Stimulated activated CD4-positive, alpha-beta T cell treated with anti-CD3 and anti-CD28 coated beads, Interleukin-2, amount 100 ng/mL, for 24 hours (primary cell): ENCODE measurements at places on chromosomes 1 and 21.

DNA sequence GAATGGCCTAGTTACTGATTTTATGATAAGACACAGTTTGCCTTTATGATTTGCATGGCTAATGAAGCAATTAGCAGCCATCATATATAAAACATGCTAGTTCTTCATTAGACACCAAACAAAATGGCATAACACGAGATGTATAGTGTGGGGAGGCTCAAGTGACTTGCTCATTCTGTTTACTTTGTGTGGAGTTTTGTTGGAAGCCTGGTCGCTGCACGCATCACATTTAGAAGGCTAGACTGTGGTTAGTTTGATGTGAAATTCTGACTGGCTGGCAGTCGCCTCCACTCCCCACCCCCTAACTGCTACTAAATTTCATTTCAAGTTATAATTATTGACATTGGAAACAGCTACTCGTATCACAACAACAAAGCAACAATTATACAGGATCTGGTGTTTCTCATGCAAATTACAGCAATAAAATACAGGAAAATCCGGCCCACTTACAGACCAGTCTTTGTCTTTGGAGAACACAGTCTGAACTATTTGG is 356.1 kb downstream of the LMO4 start:
- DNase-seq, result no peak

DNA sequence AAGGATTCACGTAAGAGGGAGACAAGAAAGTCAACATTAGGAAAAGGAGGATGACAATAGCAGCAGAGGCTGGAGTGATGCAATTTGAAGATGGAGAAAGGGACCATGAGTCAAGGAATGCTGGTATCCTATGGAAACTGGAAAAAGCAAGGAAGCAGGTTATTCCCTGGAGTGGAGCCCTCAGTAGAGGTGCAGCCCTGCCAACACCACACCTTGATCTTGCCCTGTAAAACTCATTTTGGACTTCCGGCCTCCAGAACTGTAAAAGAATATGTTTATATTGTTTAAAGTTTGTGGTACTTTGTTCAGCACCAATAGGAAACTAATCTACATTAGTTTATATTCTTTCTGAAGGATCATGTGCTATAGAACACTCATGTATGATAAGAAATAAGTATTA is 19.6 kb upstream of the CLDN17 start:
- DNase-seq, result no peak

DNA sequence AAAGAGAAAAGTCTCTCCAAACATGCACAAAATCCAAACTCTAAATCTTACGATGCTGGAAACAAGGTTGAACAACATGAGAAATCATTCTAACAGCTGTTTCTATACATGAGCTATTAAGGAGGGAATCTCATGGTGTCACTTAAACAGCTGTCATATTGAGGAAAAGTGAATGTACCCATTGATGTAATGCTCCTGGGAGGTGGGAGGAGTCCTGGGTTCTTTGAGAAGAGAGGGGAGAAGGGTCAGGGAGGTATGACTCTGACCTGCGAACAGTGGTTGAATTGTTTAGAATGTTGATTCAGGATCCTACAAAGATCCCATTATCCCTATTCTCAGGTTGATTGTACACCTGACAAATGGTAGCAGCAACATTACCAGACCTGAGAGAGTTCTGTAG is 49.3 kb downstream of the ZC3H11B start:
- no peak for DNase-seq

DNA sequence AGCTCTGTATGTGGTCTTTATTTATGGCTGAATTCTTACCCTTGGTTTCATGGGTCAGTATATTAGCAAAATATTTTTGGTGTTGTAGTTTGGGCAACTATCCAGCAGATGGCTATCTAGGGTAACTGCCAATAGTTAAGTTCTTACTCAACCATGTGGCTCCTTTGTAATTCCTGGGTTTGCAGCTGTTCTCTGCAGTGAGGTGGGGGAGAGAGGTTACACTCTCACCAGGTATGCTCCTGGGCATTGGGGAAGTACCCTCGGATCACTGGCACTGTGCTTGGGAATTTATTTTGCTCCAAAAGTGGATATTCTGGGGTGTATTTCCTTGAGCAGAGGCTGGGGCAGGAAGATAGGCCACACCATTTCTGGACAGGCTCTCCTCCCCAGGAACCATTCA is 436.7 kb upstream of the TMPRSS15 start:
- DNase-seq, result no peak

GRCh38 chr1:226134170-226135058 is 52.1 kb downstream of the ACBD3 start:
- DNase-seq, result no peak

- DNase-seq, result no peak
Observed at GRCh38 chr1:147215540-147215916, 9.6 kb downstream of the FMO5 start.

DNA sequence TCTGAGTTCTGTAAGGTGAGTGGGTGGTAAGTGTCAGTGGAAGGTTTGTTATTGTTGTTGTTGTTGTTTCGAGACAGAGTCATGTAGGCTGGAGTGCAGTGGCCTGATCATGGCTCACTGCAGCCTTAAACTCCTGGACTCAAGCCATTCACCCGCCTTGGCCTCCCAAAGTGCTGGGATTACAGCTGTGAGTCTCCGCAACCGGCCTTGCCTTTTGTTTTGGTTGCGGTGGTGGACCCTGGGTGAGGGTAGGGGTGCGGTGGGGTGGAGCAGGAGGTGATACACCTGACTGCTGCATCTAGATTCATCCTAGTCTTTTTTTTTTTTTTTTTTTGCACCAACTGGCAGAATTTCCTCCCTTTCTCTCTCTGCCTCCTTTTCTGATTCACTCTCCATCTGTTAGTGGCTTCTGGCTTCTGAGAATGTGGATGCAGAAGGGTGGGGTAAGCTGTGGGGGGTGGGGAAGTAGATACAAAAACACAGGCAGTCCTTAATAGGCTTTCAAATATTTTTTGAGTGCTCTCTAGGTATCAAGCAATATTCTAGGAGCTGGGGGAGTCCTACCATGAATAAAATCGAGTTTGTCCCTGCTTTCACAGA is 4.6 kb upstream of the GMEB1 start:
- no peak for DNase-seq

GRCh38 chr1:21573971-21574465 is 64.8 kb downstream of the ALPL start:
- peak; percentile 49 for DNase-seq

DNA sequence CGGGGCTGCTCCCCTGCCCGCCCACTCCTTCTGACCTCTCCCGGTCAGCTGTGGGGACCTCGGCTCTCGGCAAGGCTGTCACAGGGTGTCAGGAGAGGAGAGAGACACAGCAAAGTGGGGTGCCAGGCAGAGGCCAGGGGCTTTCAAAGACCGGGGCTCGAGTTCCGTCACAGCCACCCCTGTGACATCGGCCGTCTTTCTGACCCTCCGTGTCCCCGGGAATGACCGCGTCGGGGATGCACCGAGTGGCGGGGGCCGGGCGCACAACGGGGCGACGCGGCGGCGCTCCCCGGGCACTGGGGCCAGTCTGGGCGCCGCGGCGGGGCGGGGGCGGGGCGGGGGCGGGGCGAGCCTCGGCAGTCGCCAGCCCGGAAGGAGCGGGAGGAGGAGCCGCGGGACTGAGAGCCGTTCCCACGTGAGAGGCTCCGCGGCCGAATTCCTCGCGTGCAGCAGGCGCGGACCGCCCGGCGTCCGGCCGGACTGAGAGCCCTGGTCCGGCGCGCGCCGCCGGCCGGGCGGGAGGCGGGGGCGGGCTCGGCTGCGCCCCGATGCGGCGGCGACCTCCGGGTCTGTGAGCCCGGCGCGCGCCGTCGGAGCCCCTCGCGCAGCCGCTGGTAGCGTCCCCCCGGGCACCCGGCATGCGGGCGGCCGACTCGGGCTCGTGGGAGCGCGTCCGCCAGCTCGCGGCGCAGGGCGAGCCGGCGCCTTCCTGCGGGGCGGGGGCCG is 229.7 kb upstream of the TMEM51 start:
- peak; percentile 47 for DNase-seq

DNA sequence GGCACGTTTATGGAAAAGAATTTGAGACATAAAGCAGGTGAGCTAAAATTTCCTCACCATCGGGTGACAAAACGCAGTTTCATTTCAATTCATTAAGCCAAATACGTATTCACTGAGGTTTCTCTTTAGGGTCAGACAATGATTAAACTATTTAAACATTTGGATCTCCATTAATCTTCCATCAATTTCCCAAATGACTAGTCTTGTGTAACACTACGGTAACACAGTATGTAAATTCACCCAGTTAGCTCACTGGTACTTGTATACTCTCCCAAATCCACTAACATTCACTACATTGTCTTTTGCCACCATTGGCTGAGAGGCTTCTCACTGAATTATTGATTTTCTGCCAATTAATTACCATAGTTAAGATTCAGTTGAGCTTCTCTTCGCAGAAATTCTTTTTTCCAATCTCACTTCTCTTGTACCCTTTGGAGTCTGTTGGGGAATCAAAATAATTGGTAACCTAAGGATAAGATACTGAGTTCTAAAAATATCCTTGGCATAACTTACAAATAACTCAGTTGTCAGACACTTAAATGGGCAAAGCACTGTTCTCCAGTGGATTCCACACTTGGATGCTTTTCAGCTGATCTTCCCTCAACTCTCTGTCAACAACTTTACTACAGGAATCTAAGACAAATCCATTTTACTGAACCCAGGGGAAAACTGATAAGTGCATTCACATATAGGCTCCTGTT is 40.7 kb downstream of the SIPA1L2 start:
- no peak for DNase-seq

DNA sequence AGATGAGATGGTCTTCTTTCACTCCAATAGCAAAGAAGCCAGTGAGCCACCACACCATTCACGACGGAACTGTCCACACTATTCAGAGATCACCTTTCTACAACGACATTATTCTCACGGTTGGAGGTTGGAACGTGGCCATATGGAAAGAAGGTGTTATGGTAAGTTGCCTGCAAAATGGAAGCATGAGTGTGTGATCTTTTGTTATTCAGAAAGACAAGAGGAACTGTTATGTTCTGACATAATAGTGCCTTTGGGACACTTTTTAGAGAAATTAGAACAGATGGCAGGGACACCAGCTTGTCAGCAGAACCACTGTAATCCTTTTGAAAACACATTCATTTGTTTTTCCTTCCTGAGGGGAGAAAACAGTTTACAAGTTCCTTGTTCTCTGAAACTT is 75.8 kb upstream of the MCOLN3 start:
- no peak for DNase-seq

GRCh38 chr21:35575280-35575915 is 484.9 kb downstream of the SETD4 start:
- DNase-seq, result no peak

GRCh38 chr1:31937300-31938183 is 626 bp downstream of the PTP4A2 start:
- peak; percentile 81 for DNase-seq

DNA sequence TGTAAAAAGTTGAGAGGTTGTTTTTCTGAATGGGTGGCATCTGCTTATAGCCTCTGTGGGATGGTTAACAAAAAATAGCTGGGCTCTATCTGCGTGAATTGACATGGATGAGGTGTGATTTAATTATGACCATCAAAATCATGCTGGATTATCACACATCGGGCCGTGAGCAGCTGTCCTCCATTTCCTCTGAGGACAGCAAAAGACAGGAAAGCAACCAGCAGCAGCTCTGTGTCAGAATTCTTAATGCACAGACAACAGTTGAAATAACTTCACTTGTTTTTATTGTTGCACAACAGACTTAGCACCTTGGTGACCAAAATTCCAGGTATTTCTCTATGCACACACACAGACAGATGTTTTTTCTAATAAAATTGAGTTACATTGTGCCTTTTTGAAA is 54.5 kb upstream of the LAPTM5 start:
- no peak for DNase-seq

DNA sequence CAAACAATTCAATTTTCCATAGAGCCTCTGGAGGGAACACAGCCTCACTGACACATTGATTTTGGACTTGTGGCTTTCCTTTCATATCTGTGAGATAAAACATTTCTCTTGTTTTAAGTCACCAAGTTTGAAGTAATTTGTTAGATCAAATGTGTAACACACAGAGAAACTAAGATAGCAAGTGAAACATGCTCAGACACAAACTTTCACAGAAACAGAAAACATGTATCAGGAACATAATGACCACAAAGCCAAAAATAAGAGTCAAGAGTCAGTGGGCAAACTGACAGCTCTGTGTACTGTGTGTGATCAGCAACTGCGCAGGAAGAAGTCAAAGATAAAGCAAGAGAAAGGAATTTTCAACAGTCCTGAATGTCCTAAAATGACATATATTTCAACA is 1237.5 kb downstream of the AMY1C start:
- DNase-seq, result no peak

GRCh38 chr21:28216976-28217523 is 775.6 kb downstream of the LTN1 start:
- no peak for DNase-seq

DNA sequence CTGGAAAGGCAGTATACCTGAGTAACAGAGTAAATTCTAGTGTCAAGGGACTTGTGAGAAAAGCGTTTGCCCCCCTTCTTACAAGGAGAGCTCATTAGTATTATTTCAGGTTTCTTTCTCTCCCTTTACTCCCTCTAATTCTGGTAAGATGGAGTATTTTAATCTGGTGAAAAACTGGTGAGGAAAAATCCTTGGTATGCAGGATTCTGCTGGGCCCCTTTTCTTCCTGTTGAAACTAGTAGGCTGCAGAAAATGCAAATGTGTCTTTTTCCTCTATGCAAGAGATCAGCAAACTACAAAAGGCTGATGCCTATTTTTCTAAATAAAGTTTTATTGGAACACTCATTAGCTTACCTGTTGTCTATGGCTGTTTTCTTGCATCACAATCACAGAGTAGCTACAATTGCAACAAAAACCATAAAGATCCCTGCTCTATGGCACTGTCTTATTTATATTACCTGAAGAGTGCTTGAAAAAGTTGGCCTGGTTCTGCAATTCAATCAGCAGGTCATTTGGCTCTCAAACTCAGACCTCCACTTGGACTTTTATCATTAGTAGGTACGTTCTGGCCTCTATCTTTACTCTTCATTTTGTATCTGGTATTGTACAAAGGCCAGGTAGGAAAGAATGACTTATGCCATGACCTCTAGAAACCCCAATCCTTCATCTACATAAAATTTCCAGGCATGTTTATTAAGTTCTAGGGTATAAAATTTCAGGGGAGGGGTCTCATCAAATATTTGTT is 109.6 kb downstream of the AKT3 start:
- DNase-seq, result no peak

- DNase-seq, result no peak
Observed at GRCh38 chr21:42129300-42130266, 58.5 kb downstream of the UMODL1 start.

DNA sequence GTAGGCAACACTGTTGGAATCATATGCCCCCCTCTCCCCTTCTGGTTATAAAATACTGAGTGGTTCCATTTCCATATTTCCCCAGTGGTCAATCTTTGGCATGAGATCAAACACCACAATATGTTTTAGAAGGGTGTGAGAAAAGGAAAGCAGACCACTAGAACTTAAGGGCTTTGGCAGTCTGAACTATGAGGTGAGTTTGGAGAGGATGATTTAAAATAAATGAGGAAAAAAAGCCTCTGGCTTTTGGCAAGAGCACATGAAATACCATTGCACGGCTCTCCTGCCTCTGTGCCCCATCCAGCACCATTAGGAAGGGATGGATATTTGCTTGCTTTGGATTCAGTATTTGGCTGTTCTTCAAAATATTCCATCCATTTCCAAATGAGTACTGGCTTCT is 339.5 kb upstream of the C1orf87 start:
- DNase-seq, result no peak

- DNase-seq, result no peak
Observed at GRCh38 chr21:44601596-44602462, 1.4 kb downstream of the KRTAP10-7 start.
